ENCODE measurements at places on chromosomes 1 and 21. TPM values are rescaled to one million over a fixed set of nuclear protein-coding genes. Genes with fewer than 3 reads are reported as not detected.

LRP8 gene
- total RNA-seq: 5.1 TPM

NID1 gene
- 85.2 TPM for total RNA-seq

SLC26A9 gene
- total RNA-seq: 0.20 TPM

IKBKE gene
- total RNA-seq: 6.5 TPM

DNA sequence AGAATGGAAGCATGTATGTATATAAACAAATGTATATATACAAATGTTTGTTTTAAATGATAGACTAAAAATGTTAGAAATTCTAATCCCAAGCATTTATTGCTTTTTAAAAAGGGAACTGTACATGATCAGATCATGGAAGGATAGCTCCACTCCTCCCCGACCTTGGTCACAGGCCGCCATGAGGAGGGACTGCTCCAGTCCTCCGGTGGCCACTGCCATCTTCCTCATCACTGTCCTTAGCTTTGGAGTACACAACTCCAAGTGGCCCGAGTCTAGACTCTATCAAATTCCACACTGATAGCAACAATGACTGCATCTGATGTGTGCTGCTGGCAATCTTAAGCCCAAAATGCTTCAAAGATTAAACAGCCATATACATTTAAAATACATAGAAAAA is 9.7 kb downstream of the SYF2 start:
- no peak for DNase-seq

KIF14 gene
- 3.6 TPM for total RNA-seq

GBP5 gene
- total RNA-seq: 1.4 TPM

GRCh38 chr1:53503433-53504217 is 44.4 kb downstream of the DMRTB1 start:
- peak; percentile 86 for DNase-seq

All from skin of body (tissue), 3 donors.